Astrocyte of the cerebellum (primary cell): ENCODE measurements at places on chromosomes 16 and 17.

- DNase-seq = no peak
These were observed 28.8 kb upstream of the DYNLRB2 start for GRCh38 chr16:80511824-80512592.

DNA sequence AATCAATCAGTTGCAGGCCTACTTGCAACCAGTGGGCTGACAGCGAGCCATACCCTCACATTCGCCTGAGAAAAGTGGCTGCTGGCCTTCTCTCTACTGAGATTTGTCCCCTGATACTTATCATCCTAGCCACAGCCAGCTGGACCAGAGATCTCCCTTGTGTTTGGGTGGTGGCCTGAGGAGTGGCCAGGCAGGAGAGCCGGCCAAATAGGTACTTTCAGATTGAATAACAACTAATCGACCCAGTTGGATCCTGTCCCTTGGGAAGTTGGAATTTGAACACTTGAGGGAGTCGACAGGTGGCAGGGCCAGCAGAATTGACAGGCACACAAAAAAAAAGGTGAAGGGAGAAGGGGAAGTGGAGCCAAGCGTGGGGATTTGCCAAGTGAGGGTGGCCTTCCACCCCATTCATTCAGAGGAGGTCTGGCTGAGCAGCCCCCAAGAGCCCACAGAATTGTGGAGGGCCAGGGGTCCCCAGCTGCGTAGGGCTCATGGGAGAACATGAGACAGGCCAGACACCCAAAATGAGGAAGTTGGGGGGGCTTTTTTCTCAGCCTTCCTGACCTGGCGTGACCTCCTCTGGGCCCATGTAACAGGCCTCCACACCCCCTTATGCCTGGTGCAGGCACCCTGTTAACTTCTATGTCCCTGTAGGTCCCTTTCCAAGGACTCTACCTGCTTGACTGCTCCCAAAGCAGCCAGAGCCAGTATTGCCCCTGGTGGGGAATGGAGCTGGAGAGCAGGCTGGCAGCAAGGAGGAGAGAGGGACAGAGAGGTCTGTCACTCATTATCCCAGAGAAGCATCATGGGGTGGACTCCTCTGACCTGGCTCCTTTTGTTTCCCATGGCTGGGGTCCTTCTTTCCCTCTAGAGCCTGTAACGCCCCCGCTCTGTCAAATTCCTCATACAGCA is 2.9 kb upstream of the RANGRF start:
- DNase-seq = no peak

GRCh38 chr17:9935408-9935807 is 30.3 kb upstream of the RCVRN start:
- no peak for DNase-seq

DNA sequence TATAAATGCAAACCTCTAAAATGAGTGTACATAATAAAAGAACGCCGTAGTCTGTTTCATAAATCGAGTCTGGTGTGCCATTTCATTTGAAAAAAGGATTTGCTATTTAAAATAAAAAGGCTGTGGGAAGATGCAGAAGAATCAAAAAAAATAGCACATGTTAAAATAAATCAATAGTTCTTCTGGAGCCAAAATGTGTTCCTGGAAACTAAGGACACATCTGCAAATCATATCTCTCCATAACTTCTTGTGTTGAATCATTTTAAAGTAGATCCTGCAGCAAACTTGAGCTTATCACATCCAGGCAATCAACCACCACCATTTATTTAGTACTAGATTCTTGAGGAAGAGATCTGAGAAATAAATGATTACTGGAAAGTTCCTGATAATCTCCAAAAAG is 29.0 kb downstream of the XPO6 start:
- no peak for DNase-seq

DNA sequence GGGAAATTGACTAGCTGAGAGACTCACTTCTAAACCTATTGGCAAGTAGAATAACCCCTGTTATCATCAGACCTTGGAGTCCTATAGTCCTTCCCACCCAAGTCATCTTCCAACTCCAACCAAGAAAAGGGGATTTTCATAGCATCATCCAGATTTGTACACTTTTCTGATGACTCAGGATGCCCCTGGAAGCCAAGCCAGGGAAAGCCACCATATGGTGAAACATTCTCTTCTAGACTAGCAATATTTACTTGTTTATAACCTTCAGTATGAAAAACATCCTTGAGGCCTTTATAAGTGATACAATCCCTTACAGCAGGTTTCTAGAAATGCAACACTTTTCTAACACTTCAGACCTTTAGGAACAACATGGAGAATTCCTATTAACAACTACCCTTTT is 618.8 kb upstream of the CDH11 start:
- DNase-seq = no peak

DNA sequence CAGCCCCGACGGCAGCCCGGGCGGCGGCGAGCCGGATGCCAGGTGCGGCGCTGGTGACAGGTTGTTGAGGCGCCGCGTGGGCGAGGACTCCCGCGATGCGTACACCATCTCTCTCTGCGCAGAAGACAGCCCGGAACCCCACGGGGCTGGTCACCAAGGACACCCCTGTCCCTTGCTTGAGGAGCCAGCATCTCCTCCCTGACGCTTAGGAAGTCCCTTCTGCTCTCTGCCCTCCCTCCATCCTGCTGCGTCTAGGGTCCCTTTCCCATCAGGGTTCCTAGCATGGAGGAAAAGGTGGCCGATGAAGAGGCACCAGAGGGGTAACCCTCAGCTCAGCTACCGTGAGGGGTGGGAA is 43.6 kb downstream of the SRCIN1 start:
- no peak for DNase-seq

GRCh38 chr17:72705905-72706395 is 386.5 kb downstream of the SLC39A11 start:
- DNase-seq = no peak

DNA sequence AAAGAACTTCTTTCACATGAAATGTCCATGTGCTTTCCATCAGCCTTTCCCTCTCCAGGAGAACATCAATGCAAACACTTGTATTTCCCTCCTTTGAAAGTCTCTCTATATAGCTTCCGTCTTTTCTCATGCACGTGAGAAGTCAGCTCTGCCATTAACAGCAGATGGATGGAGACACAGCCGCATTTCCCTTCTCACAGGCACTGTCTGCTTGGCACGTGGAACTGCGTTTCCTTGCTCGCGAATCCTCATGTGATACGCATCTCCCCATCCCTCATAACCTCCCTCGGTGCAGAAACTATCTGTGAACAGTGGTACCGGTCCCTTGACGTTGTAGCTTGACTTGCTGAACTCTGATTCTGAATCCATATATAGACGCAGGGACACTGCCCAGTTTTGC is 717.0 kb upstream of the RBFOX1 start:
- no peak for DNase-seq

- DNase-seq = no peak
These were observed 105.5 kb downstream of the KPNA2 start for GRCh38 chr17:68141050-68141449.
